ENCODE measurements at places on chromosomes 5 and 9.
A peak's percentile ranks its signal among the peaks of the same experiment; 100 is the strongest.

DNA sequence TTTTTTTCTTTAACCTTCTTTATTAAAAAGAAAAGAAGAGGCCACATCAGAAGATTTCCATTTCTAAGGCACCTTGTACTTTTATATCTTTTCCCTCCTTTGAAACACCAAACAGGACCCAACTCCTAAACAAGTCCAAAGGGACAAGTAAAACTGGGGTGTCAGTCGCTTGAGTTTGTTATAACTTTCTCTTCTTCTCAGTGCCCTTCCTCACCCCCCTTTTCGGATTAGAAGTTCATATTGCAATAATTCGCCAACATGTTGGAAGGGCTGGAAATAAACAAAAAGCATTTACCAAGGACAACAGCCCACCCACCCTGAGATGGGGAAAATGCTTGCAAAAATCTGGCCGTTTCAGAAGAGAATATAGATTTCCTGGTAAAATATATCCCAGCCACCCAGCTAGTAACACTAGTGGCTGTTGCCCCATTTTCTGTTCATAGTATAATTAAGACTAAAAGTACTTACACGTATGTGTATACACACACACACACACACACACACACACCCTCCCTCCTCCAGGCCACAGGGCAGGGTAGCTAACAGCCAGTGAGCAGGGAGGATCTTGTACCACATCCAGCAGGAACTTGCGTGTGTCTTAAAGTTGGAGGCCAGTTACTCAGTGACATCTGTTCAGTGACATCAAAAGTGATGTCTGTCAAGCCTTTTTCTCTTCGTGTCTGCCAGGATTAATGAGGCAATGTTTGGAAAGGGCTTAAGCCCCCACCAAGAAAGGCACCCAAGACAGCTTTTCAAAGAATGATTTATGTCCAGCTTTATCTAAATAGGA is 149.1 kb upstream of the KLF4 start:
- DNase-seq = no peak

DNA sequence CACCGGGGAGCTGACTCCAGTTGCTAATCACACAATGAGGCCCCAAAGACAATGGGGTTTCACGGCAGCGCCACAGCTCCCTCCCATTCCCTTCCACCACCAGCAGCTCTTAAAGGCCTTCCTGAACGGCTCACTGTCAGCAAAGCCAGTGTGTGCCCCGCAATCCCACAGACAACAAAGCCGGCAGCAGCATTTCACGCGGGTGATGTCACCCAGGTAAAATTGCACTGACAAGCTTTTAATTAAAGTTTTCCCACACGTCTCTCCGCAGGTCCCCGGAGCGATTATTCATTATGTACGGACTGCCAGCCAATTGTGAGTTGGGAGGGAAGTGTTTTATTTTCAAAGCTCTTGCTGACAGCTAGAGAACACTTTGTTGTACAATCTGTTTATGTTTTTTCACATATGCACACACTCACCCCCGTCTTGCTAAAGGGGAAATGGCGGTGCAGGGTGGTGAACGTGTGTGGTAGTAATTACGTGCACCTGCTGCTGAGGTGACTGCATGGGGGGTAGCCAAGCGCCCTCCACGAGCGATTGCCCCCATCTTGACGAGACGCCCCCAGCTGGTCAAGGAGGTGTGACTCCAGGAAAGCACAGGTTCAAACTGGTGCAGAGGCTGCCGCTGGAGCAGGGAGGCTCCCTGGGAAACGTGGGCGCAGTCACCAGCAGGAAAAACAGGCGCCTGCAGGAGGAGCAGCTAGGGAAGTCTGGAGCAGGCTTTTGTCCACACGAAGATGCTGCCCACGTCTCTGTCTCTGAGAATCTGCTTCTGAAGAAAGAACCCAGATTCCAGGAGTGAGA is 65.0 kb downstream of the IRX2 start:
- no peak for DNase-seq

DNA sequence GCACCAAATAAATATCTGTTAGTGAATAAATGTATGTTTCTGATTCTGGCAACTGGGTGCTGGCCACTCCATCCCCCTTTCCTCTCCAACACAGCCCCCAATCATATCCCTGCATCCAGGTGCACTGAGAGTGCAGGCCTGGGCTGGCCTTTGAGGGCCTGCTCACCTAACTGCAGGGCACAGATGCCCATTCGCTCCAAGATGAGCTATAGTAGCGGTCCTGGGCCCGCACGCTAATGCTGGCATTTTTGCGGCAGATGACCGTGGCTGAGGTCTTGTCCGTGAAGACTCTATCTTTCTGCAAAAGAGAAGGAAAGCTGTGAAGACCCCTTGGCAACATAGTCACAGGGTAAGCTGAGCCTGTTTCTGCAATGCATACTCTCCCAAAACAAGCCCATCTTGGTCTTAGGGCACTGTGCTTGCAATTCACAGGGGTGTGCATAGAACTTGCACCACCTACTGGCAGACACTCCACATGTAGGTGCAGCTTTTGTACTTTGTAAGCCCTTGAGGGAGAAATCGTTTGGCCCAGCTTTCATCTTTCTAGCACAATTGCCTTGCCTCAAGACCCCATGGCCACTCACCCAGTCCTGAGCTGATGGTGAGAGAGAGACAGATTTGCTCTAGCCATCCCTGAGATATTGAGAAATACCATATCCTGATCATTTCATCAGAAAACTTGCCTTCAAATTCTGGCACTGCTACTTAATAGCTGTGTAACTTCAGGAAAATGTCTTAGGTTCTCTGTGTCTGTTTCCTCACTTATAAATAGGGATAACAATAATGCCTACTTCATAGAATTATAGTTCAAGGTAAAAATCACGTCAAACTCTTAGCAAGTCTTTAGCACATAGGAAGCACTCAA is 13.5 kb downstream of the IL12B start:
- DNase-seq = no peak

DNA sequence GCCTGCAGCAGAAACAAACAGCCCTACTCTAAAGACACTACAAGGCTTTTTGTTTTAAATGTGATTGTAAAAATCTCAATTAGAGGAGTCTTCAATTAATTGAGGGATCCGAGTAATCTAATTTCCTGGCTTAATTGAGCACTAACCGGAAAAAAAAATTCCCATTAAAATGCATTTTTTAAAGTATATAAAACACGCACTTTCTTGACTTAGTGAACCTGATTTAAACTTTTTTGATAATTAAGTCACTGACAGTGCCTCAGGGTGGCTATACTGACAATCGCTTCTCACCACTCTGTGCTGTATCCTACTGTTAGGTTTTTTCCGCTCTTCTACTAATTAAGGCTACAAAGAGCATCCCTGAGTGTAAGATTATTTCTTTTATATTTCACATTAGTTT is 44.4 kb downstream of the DIRAS2 start:
- no peak for DNase-seq

DNA sequence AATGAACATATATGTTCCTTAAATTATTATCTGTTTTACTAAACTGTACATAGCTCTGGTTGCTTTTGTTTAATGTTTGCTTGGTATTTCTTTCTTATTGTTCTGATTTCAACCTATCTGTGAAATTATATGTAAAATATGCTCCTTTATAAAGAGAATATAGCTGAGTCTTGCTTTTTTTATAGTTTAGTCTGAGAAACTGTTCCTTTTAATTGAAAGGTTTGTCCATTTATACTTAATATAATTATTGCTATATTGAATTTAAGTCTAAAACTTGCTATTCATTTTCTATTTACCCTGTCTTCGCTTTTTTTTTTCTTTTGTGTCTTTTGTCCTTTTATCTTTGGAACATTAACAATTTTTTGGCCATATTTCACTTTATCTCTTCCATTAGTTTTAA is 712.0 kb downstream of the MAT2B start:
- no peak for DNase-seq

DNA sequence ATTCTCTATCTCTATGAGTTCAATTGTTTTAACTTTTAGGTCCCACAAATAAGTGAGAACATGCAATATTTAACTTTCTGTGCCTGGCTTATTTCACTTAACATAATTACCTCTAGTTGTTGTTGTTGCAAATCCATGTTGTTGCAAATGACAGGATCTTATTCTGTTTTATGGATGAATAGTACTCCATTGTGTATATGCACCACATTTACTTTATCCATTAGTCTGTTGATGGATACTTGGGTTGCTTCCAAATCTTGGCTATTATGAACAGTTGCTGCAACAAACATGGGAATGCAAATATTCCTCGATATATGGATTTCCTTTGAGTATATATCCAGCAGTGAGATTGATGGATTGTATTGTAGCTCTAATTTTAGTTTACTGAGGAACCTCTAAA is 36.3 kb downstream of the MEGF9 start:
- no peak for DNase-seq

- no peak for DNase-seq
These were observed 162.6 kb upstream of the PPP1R2B start for GRCh38 chr5:156687514-156687913.

DNA sequence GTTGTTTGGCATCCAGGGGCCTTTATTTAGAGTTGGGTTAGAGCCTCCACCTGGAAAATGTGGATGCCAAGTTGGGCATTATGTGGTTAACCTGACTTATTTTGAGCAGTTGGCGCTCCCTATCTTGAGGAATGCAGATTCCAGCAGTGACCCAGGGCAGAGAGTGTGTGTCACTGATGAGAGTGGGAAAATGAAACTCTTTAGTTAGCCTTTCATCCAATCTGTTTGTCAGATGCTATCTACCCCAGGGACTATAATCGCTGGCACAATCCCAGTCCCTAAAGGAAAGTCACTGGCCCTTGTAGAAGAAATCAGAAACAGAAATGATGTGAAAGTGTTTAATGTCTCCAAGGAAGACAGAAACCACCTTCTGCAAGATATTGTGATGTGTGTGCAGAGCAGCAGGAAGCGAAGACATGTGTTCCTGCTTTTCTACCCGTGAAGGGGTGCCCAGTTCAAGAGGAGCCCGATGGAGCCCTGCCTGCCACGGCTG is 10.2 kb upstream of the STING1 start:
- no peak for DNase-seq

DNA sequence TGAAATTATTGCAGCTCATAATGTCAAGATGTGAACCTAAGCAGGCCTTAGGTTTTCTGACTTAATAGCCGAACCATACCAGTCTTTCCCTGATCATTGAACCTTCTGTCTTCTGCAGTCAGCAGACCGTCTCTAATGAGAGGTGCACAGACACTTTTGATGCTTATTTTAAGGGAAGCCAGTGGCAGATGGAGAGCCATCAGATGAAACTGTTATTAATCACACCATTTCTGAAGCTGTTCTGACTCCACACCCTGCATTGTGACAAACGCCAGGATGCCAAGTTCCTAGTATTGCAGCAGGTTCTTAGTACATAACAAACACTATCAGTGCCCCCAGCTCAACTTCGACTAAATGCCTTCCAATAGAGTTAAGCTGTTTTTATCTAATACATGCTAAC is 43.0 kb downstream of the PIK3R1 start:
- no peak for DNase-seq

GRCh38 chr9:6197330-6197729 is 18.3 kb upstream of the IL33 start:
- no peak for DNase-seq

GRCh38 chr5:98794414-98795080 is 21.1 kb downstream of the RGMB start:
- DNase-seq = no peak

DNA sequence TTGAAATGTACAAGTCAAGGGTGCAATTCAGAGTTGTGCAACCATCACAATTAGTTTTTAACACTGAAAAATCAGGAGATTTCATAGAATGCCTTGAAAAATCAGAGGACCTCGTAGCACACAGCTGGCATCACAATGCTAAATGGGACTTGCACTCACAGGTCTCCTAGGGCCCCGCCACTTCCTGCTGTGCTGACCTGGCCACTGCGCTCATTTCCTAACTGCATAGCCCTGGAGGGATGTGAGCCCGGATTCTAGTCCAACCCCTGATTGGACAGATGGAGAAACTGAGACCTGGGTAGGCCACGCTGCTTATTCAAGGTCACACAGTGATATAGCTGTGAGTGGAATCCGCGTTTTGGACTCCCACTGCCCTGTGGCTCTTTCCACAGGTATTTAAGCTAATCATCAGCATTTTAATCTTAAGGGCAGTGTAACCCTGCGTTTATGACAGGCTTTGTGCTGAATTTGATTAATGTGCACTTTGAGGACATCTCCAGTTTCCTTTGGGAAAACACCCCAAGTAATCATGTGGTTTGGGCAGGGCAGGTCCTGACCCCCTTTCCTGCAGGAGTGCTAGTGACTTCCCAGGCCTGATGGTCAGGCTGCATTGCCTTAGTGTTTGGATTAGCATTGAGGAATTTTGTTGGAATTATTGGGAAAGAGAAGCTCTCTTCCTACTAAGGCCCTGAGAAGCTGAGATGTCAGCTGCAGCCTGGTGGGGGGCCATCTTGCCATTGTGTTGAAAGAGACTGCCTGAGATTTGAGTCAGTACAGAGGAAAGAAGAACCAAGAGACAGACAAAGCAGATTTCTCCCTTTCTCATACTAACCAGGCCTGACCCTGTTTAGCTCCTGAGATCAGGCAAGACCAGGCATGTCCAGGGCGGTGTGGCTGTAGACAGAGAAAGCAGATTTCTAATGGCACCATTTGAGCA is 36.2 kb downstream of the STC2 start:
- no peak for DNase-seq

DNA sequence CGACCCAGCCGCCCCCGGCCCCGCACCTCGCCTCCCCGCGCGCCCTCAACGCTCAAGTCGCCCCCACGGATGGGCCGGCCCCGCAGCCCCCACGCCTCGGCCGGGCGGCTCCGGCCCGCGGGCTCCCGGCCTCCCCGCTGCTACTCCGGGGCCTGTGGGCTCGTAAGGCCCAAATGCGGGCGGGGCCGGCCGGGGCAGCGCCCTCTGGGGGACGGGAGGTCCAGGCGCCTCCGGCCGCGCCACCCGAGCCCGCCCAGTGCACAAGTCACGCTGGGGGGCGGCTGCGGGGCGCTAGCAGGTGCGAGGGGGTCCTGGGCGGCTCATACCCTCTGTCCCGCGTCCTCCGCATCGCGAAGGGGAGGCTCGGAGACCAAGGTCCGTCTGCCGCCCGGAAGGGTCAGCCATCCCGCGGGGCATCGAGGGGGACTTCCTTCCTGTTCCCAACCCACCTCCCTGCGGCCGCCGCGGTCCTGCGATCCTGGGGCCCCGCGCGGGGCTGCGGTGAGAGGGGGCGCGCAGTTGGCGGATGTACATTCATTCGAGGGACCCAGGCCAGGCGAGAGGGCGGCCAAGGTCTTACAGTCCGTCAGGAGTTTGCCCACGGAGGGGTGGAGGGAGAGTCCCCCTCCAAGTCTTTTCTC is at the start of gene CIZ1:
CIZ1 (minus strand) TSS at position 167 of the 641 bp plus-strand sequence. CDS start 715 bp downstream, outside the sequence.
- DNase-seq = peak; percentile 83

GRCh38 chr9:121753802-121754654 is 102.6 kb downstream of the DAB2IP start:
- no peak for DNase-seq
